ENCODE measurements at places on chromosomes 2 and 18.

DNA sequence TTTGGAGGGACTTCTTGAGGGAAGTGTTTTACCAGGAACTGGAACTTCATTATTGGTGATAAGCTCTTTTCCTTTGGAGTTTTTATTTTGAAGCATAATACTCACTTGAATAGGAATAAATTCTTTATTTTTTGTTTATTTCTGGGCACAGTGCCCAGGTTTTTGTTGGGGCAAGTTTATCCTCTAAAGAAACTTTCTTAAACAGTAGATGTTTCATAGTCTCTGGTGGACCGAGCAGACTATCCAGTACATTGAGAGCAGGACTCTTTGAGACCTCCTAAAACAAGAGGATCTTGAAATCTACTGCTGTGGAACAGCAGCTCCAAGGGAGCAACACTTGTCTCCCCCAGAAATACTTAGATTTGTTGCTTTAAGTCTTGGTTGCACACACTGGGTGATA lies 109.4 kb downstream of the PARD3B start:
- no peak for DNase-seq

- DNase-seq: no peak
Measured at GRCh38 chr2:38215993-38216392, 140.0 kb upstream of the CYP1B1 start.

- DNase-seq: no peak
Measured at GRCh38 chr18:3624546-3624934, 174.6 kb downstream of the TGIF1 start.

DNA sequence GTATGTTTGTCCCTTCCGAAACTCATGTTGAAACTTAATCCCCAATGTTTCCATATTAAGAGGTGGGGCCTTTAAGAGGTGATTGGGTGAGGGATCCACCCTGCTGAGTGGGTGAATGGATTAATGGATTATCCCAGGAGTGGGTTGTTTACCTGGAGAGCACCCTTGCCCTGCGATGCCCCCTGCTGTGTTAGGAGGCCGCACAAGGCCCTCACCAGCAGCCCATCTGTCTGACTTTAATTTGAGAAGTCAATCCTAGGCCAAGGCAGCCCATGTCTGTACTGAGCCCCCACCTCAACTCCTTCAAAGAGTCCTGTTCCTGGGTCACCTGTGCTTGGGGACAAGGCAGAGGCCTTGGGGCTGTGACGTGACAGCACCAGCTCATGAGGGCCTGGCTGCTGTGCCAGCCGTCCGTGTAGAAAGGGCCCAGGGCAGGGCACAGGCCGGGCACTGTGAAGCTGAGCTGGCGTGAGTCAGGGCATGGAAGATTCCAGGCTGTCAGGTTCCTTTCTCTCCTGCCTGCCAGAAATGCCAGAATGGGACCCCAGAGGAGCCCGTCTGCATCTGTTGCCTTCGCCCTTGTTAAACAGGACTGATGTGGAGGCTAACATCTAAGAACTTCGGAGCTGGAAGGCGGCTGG lies 21.3 kb upstream of the TAF1B start:
- DNase-seq: no peak

DNA sequence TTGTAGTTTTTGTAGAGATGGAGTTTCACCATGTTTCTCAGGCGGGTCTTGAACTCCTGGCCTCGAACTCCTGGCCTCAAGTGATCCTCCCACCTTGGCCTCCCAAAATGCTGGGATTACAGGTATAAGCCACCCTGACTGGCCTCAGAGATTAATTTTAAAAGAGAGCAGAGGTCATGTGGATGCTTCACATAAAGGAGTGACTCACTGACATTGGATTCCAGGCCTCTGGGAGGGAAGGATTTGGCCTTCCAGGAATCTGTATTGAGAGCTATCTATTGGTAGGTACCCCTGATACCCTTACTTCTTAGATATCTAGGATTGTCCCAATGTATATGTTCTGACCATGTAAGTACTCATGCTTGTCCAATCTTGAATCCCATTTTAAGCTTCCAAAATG lies 138.4 kb downstream of the FAM161A start:
- no peak for DNase-seq

- DNase-seq: no peak
Measured at GRCh38 chr2:81598453-81598852, 1293.9 kb upstream of the LRRTM1 start.

GRCh38 chr2:7844414-7844965 lies 837.4 kb upstream of the ID2 start:
- DNase-seq: no peak

DNA sequence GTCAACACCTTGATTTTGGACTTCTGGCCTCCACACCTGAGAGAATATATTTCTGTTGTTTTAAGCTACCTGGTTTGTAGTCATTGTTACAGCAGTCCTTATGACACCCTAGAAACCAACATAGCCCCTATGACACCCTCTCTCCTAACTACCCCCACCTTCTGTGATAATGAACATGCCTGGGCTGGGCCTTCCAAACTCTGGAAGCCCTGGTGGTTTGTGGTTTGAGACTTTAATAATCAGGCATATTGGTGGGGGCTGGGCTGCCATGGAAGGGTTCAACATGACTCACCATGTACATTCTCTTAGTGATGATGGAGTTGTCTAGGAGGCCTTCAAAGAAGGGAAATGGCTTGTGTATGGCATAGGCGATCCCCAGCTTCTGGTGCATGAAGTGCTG lies 3.3 kb downstream of the SP110 start:
- DNase-seq: no peak

GRCh38 chr2:200007306-200007705 lies 51.9 kb downstream of the MAIP1 start:
- no peak for DNase-seq

- DNase-seq: no peak
Measured at GRCh38 chr2:189561371-189562038, 19.1 kb downstream of the SLC40A1 start.

DNA sequence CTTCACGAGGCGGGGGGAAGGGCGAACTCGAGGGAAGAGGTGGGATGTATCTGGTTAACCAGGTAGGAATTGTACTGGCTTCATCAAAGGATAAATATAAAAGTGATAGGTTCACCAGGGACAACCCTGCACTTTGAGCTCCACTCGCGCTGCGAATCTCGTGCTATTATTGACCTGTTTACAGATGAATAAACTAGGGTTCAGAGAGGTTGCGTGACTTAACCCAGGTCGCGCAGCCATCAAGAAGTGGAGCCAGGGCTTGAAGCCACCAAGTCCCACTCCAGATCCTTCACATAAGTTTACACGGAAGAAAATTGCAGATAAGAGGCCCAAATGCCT lies 1.4 kb upstream of the CYP1B1 start:
- DNase-seq: no peak

GRCh38 chr2:9780368-9781130 lies 62.7 kb upstream of the TAF1B start:
- no peak for DNase-seq

DNA sequence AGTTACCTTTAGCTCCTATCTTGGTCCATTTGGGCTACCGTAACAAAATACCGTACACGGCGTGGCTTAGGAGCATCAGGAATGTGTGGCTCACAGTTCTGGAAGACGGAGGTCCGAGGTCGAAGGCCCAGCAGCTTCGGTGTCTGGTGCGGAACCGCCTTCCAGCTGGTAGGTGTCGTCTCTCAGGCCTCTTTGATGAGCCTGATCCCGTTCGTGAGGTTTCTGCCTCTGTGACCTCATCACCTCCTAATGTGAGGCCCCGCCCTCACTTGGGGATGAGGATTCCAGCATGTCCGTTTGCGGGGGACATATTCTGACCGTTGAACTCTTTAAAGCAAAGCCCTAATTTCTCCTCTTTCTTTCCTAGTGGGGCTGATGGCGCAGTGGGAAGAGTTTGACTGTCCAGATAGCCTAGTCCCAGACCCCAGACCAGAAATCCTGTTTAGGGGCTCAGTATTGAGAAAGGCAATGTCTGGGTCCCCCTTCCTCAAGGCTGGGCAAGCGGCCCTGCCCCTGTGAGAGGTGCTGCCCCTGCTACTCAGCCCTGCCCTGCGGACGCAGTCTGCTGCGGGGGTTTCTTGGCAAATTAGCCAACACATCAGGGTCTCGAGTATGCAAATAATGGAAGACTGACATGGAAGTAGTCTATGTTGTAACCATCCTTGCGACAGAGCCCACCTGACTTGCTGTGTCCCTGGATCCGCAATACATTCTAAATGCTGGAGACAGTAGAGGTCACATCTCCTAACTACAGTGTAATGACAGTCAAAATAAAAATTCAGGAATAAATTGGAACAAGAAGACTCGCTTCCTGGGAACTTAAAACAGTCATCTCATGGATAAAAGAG lies 128.0 kb downstream of the ASB1 start:
- DNase-seq: no peak

DNA sequence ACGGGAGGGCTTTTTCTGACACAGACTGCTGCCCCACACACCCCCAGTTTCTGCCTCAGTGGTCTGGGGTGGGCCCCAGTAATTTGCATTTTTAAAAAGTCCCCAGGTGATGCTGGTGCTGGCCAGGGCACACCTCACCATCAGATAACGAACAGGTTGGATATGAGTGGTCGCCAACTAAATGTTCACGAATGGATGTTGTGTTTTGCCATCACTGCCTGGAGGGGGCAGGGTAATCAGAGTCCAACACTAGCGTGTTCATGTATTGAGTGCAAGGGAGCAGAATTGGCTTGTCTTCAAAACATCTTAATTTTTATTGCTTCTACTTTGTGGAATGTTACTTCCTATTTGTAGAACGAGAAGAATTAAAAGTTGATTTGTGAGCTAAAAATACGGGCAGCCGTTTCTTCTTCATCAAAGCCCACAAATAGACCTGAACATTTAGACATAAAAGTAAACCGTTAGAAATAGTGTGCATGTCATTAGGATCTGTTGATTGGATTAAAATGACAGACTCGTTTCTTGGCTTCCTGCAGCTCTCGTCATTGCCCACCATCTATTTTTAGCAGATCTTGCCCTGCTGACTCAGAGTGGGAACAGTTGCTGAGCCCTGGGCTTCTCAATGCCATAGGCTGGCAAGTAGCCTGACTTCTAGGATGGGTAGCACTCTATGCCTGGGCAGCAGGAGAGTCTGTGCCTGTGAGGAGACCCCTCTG lies 45.2 kb downstream of the NCK2 start:
- no peak for DNase-seq

- no peak for DNase-seq
Measured at GRCh38 chr18:24538414-24539264, 78.2 kb downstream of the HRH4 start.

- DNase-seq: no peak
Measured at GRCh38 chr2:152569186-152569585, 148.1 kb downstream of the PRPF40A start.

GRCh38 chr2:27265536-27265870 lies 2.7 kb upstream of the SLC30A3 start:
- DNase-seq: no peak

- DNase-seq: no peak
Measured at GRCh38 chr18:36887114-36887513, 58.2 kb downstream of the KIAA1328 start.

Data from NCI-H345 (cell line).